ENCODE measurements at places on chromosomes 1 and 21.

DNA sequence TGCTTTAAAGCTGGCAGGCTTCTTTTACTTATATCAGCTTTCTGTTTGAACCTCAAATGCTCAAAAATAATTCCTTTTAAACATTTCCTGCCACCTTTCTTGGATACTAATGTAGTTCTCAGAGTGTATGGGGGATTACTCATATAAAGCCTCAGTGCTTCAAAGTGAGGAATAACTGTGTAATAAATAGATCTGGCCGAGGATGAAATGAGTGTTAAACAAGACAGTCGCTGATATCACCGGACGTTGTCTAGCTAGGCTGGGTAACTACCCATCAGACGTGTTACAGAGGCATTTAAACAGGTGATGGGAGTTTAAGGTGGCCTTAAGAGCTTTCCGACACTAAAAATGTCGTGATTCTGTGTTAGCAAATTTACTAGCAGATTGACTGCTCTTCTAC lies 53.1 kb downstream of the VANGL2 start:
- DNase-seq, result no peak

- DNase-seq, result no peak
These were observed 39.1 kb downstream of the PCSK9 start for GRCh38 chr1:55078470-55078869.

GRCh38 chr1:193110864-193111263 lies 5.7 kb upstream of the GLRX2 start:
- no peak for DNase-seq

DNA sequence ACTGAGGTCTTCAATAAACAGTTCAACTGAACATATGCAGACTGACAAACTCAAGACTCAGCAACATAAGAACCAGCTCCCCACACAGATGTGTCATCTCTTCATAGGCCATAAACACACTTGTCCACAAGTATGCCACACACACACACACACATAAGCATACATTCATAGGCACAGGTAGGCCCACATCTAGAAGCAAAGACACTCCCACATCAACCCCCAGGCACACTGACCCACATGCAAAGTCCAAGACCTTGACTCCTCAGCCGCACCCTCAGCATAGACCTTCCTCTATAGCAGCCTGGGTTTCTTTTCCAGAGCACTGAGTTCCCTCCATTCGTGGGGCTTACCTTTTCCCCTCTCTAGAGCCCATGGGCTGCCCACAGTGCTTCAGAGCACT lies 1.4 kb downstream of the LAD1 start:
- no peak for DNase-seq

GRCh38 chr21:17257784-17258183 lies 255.1 kb upstream of the CXADR start:
- DNase-seq, result no peak

DNA sequence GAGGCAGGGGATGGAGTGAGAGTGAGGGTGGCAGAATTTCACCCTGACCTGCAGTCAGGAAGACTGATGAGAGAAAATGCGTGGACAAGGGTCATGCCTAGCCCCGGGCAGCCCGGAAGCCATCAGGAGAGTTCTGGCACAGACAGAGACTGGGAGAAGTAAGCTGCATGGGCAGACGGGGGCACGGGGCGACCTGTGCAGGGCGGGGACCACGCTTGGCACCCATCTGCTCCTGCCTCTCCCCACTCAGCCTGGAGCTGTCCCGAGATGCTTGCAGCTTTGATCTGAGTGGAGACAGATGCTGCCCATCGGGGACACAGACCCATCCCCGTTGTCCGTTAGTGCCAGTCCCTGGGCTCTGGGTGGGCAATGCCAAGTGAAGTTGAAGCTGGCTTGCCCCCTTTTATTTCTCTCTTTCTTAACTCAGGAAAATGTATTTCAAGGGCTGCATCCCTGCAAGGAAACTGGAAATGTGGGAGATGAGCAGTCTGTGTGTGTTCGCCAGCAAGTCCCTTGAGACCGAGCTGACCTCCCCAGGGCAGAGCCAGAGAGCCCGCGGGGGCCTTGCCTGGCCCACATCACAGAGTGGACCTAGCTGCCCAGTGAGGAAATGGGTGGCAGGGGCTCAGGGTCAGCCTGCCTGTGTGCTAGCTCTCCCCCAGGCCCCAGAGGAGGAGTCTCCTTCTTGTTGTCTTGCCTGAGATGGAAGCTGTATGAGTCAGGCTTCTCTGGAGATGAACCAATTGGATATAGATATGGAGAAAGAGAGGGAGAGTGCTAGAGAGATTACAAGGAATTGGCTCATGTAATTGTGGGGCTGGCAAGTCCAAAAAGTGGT lies 121.3 kb upstream of the C1orf174 start:
- DNase-seq, result no peak

GRCh38 chr1:77031106-77031662 lies 163.9 kb downstream of the ST6GALNAC5 start:
- DNase-seq, result peak; percentile 69

DNA sequence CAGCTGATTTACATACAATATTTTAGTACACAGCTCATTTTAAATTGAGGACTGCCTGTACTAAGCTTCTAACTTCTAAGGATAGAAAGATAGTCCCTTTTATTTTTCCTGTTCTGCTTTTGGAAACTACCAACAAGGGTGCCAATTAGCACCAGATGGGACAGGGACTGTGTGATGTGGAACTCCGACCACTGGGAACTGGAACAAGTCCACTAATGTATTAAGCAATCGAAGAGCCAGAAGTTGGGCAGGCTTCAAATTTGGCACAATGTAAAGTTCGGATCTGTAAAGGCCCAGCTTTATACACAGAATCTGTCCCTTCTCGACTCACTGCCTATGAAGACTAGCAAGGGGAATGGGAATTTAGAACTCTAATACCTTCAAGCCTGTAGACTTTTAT lies 149.3 kb downstream of the ZC3H11B start:
- peak; percentile 15 for DNase-seq

- DNase-seq, result no peak
These were observed 37.8 kb downstream of the PYHIN1 start for GRCh38 chr1:158969166-158969565.

DNA sequence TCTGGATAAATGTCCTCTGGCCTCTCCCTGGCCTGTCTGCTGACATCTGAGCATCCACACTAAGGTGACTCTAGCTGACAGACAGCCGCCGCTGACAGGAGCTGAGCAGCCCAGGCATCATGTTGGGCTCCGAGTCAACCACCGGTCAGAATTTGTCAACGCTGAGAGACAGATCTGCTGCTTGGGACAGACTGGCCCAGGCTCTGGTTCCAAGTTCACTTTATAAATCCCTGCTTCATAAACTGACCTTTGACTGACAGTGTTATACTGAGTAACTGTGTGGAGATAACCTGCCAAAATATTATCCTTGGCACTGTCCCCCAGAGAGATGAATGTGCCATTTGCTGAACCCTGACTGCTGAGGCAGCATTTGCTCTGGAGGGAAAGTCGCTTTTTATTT lies 616.7 kb downstream of the NPHP4 start:
- no peak for DNase-seq

GRCh38 chr1:147834810-147835209 lies 67.8 kb upstream of the GJA8 start:
- no peak for DNase-seq

- no peak for DNase-seq
These were observed 15.9 kb downstream of the SYT2 start for GRCh38 chr1:202694314-202694713.

GRCh38 chr1:111475701-111476100 lies 1.9 kb downstream of the C1orf162 start:
- DNase-seq, result no peak

DNA sequence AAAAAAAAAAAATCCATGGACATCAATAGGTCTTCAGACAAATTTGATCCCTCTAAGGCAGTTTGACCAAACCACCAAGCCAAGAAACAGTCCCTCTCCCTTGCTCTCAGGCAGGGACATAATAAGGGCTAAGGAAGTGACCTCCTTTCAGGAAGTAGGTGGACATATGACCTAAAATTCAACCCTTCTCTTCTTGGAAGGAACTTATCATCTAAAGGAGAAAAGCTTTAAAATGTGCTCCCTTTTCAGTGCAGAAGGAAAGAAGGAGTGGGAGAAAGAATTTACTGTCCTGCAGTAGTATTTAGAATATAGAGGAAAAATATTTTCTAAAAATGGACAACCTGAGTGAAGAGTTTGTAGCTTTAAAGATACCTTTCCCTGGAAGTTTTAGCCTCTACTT lies 118.1 kb downstream of the DTL start:
- DNase-seq, result no peak

- DNase-seq, result no peak
These were observed 158.9 kb downstream of the KCNK2 start for GRCh38 chr1:215241451-215241850.

DNA sequence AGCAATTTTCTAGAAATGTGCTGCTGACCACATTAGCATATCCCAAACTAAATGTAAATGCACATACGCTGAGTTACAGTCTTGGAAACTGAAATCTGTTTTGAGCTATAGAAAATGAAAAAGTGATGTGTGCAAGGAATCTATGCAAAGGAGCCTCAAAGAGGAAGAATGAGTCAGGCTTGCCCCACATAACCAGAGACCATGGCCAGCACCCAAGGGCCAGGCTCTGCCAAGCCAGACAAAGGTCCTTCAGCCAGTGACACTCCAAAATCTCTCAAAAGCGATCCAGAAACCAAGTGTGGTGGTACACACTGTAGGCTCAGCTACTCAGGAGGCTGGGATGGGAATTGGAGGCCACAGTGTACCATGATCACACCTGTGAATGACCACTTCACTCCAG lies 195.2 kb downstream of the TOMM20 start:
- DNase-seq, result peak; percentile 73

GRCh38 chr21:42535602-42536171 lies 22.0 kb downstream of the SLC37A1 start:
- DNase-seq, result no peak

- no peak for DNase-seq
These were observed 123.7 kb upstream of the HMGB4 start for GRCh38 chr1:33740040-33740744.

- DNase-seq, result no peak
These were observed 31.0 kb downstream of the AZIN2 start for GRCh38 chr1:33111965-33112364.

GRCh38 chr1:176559878-176560277 lies 96.9 kb downstream of the PAPPA2 start:
- peak; percentile 89 for DNase-seq

DNA sequence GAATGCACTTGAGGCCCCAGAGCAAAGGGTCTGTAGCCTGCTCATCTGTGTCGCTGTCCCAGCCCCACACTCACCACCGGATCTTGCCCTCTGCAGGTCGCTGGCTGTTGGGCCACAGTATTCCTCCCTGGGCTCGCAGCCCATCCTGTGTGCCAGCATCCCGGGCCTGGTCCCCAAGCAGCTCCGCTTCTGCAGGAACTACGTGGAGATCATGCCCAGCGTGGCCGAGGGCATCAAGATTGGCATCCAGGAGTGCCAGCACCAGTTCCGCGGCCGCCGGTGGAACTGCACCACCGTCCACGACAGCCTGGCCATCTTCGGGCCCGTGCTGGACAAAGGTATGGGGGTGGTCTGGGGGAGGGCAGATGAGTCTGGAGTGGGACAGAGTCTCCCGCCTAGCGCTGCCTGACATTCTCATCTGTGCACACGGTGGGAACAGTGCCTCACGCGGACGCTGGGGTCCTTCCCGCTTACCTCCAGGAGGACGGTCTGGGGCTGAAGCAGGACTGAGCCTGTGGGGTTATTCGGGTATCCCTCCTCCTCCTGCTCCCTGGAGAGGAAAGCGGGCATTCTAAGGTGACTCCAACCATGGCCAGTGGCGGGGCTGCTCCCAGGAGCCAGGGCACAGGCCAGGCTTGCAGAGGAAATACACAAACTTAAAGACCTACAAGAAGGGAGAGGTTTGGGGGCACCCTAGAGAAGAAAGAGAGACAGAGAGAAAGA lies 15.9 kb downstream of the WNT3A start:
- no peak for DNase-seq

DNA sequence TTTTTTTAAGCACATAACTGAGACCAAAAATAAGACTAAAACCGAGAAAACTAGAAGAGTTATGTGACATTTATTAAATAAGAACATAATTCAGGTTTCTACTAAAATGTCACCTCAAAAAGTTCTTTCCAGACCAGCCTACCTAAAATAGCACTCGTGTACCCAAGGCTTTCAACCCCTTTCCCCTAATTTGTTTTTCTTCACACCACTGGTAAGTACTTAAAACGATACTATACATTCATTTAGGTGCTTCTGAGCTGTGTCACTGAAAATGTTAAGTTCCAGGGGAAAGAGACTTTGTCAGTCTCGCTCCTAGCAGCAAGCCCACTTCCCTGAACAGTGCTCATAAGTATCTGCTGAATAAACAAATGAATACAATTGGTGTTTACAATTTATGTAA lies 6.8 kb downstream of the RRAGC start:
- no peak for DNase-seq

DNA sequence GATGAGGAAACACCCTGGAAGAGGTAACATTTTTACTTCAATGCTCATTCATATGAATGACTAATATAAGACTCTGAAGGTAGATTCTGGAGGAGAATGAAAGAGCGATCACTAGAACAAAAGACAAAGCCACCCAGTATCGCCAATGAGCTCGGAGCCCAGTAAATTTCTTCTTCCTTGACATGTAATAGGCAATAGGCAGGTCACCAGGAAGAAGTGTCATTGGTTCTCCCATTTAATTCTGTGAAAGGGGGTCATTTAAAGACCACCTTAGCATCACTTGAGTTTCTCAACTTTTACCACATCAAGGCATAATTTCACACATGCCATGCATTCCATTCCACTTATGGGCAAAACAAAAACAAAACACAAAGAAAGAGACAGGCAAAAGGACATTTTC lies 7.9 kb downstream of the TNFSF18 start:
- DNase-seq, result no peak

- DNase-seq, result no peak
These were observed 165.4 kb downstream of the MRPL39 start for GRCh38 chr21:25441835-25442234.

DNA sequence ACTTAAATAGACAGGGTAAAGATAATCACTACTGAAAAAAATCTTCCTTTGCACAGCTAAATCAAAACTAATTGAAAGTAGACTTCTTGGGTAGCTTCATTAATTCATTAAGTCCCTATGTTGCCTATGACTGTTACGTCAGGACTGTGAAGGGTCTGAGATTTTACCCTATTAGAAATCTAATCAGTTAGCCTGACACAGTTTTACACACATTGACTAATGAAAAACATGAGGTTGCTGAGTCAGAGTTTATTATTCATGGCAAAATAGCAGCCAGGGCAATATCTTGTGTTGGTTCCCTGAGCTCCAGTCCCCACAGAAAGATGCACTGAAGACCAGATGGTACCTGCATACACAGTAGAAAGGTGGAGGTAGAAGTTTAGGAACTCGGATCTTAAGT lies 262.5 kb upstream of the ZP4 start:
- no peak for DNase-seq

All from AG20443 (cell line).